ENCODE measurements at places on chromosomes 6 and 20.

DNA sequence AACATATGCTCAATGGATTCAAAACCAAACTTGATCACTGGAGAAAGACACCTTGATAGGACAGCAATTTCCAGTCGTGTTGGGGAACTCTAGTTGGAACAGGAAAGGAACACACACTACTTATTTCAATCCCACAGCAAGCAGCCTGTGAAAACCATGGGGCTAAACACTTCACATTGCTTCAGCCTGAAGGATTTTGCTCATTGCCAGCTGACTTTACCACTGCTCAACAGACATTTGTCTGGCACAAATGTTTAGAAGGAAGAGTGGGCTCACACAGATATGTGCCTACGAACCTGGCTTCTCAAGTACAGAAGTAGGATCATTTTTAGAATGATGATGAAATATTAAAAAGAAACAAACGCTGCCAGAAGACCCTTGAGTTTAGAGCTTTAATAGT lies 598.1 kb downstream of the PHF3 start:
- H3K4me1 ChIP-seq: no peaks in the 10 kb centered on the region
- H3K27me3 ChIP-seq: no peaks in the 10 kb centered on the region
- DNase-seq: no peak
- no peaks in the 10 kb centered on the region for H3K36me3 ChIP-seq

DNA sequence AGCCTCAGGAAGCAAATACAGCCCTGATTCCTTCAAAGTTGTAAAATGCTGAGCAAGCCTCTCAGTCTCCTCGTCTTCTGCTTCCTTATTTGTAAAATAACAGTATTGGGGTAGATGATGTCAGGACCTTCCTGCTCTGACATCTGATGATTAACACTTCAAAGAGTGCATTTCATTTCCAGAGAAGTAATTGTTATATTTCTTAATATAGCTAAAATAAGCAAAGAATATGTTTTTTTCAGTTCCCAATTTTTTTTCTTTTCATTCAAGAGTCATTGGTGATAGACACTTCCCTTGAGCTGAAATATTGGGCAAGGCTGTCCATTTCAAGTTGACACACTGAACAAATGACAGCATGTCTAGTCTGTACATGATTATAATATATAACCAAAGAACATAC lies 53.4 kb downstream of the SLX4IP start:
- H3K4me1 ChIP-seq: no peaks in the 10 kb centered on the region
- DNase-seq: no peak
- H3K27ac ChIP-seq: no peak overlapping the region
- no peaks in the 10 kb centered on the region for H3K36me3 ChIP-seq
- no peaks in the 10 kb centered on the region for H3K27me3 ChIP-seq

- no peaks in the 10 kb centered on the region for H3K27me3 ChIP-seq
- no peak for DNase-seq
- H3K36me3 ChIP-seq: no peaks in the 10 kb centered on the region
- no peak overlapping the region for H3K27ac ChIP-seq
These were observed 195.0 kb upstream of the MARCKS start for GRCh38 chr6:113662093-113662665.

DNA sequence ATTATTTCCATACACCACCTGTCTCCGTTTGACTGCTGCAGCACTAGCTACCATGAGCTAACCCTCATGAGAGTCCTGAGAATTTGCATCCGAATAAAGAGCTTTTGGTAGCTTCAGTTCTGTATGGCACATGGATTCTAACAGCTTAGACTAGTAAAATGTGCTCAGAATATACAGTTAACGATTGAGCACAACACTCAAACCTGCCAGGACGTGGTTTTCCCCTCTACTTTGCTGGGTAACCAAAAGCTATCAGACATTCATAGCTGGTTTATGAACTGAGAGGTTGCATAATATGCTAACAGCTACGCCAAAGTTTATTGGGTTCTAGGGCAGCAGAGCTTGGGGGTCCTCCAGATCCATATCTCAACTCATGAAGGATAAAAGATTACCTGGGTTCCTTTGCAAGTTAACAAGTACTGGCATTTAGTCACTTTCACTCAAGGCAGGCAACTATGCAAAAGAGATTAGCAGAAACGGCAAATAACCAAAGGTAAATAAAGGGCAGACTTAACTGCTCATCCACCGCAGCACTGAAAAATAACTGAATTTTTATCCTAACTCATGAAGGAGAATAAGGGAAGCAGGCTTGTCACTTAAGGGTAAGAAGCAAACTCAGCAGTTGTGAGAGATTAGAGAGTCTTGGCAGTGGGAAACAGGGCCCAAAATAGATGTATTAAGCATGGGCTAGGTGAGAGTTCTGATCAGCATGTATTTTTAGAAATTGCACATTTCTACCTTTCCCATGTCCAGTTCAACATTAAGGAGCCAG lies 29.4 kb downstream of the NUDT3 start:
- no peak overlapping the region for H3K4me3 ChIP-seq
- no peaks in the 10 kb centered on the region for H3K36me3 ChIP-seq
- H3K27me3 ChIP-seq: no peaks in the 10 kb centered on the region
- no peak overlapping the region for H3K27ac ChIP-seq

GRCh38 chr20:24488064-24488799 lies 18.8 kb downstream of the SYNDIG1 start:
- H3K4me1 ChIP-seq: no peaks in the 10 kb centered on the region
- no peaks in the 10 kb centered on the region for H3K36me3 ChIP-seq
- H3K4me3 ChIP-seq: no peak overlapping the region
- no peak overlapping the region for H3K27ac ChIP-seq

DNA sequence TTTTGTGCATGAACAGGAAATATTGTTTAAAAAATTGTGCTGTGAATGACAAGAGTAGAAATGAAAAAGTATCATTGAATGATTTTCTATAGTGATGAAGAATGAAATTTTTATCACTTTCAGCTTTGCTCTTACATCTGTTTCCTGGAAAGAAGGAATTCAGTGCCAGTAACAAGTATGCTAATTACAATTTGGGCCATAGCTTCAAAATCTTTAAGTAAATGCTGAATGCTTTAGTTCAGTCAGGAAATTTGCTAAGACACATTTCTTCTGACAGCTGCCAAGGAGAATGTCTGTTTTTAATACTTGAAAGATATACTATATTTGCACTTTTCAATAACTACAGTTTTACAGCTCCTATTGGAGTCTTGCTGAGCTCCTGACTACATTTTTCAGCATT lies 203.7 kb upstream of the RSPO3 start:
- H3K4me1 ChIP-seq: no peaks in the 10 kb centered on the region
- no peaks in the 10 kb centered on the region for H3K27me3 ChIP-seq

GRCh38 chr6:38391206-38391605 lies 248.5 kb downstream of the BTBD9 start:
- H3K27ac ChIP-seq: no peak overlapping the region
- H3K4me3 ChIP-seq: no peak overlapping the region
- H3K4me1 ChIP-seq: no peaks in the 10 kb centered on the region
- H3K36me3 ChIP-seq: no peaks in the 10 kb centered on the region

GRCh38 chr20:19867940-19868371 lies 109.9 kb downstream of the RIN2 start:
- H3K36me3 ChIP-seq: no peaks in the 10 kb centered on the region
- no peak overlapping the region for H3K27ac ChIP-seq
- H3K27me3 ChIP-seq: no peaks in the 10 kb centered on the region
- no peaks in the 10 kb centered on the region for H3K4me1 ChIP-seq
- DNase-seq: no peak

- no peak overlapping the region for H3K4me3 ChIP-seq
- no peaks in the 10 kb centered on the region for H3K36me3 ChIP-seq
- no peaks in the 10 kb centered on the region for H3K27me3 ChIP-seq
- no peaks in the 10 kb centered on the region for H3K4me1 ChIP-seq
These were observed 42.1 kb upstream of the FOXA2 start for GRCh38 chr20:22626496-22626895.

- H3K27ac ChIP-seq: no peak overlapping the region
- H3K27me3 ChIP-seq: no peaks in the 10 kb centered on the region
- H3K4me3 ChIP-seq: no peak overlapping the region
- no peaks in the 10 kb centered on the region for H3K36me3 ChIP-seq
- no peak for DNase-seq
These were observed 55.5 kb upstream of the PLCB1 start for GRCh38 chr20:8076306-8077136.

DNA sequence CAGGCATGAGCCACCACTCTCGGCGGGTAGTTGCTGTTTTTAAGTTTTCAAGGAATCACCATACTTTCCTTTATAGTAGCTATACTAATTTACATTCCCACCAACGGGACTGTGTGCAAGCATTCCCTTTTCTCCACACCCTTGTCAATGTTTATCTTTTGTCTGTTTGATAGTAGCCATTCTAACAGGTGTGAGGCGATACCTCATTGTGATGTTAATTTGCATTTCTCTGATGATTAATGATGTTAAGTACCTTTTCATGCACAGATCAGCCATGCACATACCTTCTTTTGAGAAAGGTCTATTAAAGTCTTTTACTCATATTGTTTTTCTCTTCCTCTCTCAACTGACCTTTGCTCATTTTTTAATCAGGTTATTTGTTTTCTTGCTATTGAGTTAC lies 43.0 kb upstream of the CCND3 start:
- DNase-seq: no peak
- H3K27ac ChIP-seq: no peak overlapping the region
- peaks cover 36% of the 10 kb centered on the region for H3K4me1 ChIP-seq
- no peak overlapping the region for H3K4me3 ChIP-seq

DNA sequence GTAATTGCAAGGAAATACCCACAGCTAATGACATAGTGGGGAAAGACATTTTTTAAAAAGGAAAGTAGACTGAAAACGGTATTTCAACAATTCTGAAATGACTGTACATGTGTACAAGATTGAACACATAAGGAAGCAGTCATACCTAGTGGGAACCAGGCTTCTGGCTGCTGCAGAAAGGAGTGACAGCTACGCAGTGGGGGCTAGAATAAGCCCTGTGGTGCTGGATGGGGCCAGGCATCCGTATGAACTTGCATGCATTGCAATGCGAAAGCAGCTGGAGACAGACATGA lies 54.9 kb upstream of the GPR31 start:
- H3K27me3 ChIP-seq: no peaks in the 10 kb centered on the region
- H3K4me3 ChIP-seq: no peak overlapping the region
- no peaks in the 10 kb centered on the region for H3K4me1 ChIP-seq
- DNase-seq: no peak

DNA sequence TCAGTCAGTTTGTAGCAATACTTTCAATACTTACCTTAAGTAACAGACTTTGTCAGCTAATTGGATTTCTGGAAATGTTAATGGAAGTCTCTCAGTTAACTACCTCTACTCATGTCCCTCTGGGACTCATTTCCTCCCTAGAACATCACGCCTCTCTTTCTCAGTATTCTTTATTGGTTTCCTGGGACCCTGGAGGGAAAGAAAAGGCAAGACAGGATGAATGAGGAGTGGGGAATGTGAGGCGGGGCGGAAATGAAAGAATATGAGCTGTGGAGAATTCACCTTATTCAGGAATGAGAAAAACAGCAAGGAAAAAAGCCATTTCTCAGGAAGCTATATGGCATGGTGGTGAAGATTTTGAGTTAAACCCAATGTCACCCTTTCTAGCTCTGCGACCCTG lies 62.7 kb downstream of the ANKS1A start:
- H3K27ac ChIP-seq: no peak overlapping the region
- no peaks in the 10 kb centered on the region for H3K36me3 ChIP-seq
- H3K4me1 ChIP-seq: no peaks in the 10 kb centered on the region

- DNase-seq: peak; percentile 19
- H3K27me3 ChIP-seq: no peaks in the 10 kb centered on the region
- H3K4me3 ChIP-seq: no peak overlapping the region
These were observed 75.2 kb upstream of the GLP1R start for GRCh38 chr6:38973178-38974057.

GRCh38 chr6:92180090-92180489 lies 1239.3 kb downstream of the EPHA7 start:
- no peak overlapping the region for H3K27ac ChIP-seq
- H3K27me3 ChIP-seq: no peaks in the 10 kb centered on the region
- DNase-seq: no peak
- H3K4me1 ChIP-seq: no peaks in the 10 kb centered on the region
- no peaks in the 10 kb centered on the region for H3K36me3 ChIP-seq

GRCh38 chr6:35327349-35328027 lies 14.9 kb upstream of the PPARD start:
- H3K4me1 ChIP-seq: peaks cover 18% of the 10 kb centered on the region
- H3K4me3 ChIP-seq: no peak overlapping the region
- H3K27ac ChIP-seq: no peak overlapping the region
- peak; percentile 69 for DNase-seq

- H3K27ac ChIP-seq: no peak overlapping the region
- H3K27me3 ChIP-seq: peaks cover 32% of the 10 kb centered on the region
- peaks cover 6% of the 10 kb centered on the region for H3K4me1 ChIP-seq
- no peak for DNase-seq
These were observed 545 bp downstream of the FNDC1 start for GRCh38 chr6:159169557-159170332.

DNA sequence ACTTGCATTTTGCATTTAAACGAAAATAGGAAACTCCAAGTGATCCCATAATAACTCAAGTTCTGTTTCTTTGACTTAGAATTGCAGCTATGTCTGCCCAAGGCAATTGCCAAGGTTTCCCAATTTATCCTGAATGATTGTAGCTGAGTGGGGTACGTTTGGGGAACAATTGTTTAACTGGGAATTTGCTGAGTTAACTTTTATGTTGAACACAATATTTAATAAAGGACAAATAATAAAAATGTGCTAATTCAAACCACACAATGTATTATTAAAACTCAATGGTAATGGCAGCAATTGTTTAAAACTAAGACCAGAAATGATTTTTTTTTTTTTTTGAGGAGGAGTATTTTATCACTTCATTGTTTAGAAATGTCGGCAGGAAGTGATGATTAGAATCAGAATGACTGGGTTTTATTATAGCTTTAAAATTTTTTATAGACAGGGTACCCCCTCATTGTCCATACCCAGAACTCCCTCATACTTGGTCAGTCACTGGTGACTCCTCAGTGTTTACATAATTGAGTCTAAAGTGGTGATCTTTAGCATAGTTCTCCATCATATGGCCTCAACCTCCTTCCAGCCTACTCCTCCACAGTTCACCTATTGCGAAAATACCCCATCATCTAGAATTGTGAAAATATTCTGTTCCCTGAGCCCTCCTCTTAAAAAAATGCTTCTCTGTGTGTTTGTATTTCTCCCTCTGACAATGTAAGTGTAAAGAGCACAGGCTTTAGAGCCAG lies 389.2 kb upstream of the CITED2 start:
- DNase-seq: no peak
- no peaks in the 10 kb centered on the region for H3K36me3 ChIP-seq
- H3K4me3 ChIP-seq: no peak overlapping the region
- no peak overlapping the region for H3K27ac ChIP-seq

- no peak overlapping the region for H3K27ac ChIP-seq
- DNase-seq: no peak
- no peaks in the 10 kb centered on the region for H3K36me3 ChIP-seq
- no peaks in the 10 kb centered on the region for H3K27me3 ChIP-seq
- no peaks in the 10 kb centered on the region for H3K4me1 ChIP-seq
These were observed 220.3 kb downstream of the NFATC2 start for GRCh38 chr20:51322164-51322707.

DNA sequence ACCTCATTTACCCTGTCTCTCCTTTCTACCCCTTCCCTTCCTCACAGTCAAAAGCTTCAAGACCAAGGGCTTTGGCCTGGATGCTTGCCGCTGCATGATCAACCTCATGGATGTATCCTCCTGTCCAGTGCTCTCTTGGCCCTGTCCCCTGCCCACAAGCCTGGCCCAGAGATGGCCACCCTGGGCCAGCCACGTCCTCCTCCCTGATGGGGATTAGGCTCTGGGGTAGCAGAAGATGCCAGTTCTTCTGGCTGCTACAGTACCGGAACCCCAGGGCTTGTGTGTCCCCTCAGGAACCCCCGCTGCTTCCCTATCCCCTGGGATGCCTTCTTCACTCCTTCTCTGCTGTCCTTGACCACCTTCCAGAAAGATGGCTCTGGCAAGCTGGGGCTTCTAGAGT lies 22.3 kb downstream of the CAPN11 start:
- H3K27ac ChIP-seq: no peak overlapping the region
- peaks cover 6% of the 10 kb centered on the region for H3K4me1 ChIP-seq
- H3K36me3 ChIP-seq: no peaks in the 10 kb centered on the region
- no peak overlapping the region for H3K4me3 ChIP-seq
- no peak for DNase-seq
